ENCODE measurements at places on chromosomes 2 and 18.

GRCh38 chr2:227822416-227823003 is 8.9 kb downstream of the CCL20 start:
- no peak for DNase-seq

GRCh38 chr2:64852771-64853241 is 136.4 kb upstream of the SLC1A4 start:
- no peak for DNase-seq

DNA sequence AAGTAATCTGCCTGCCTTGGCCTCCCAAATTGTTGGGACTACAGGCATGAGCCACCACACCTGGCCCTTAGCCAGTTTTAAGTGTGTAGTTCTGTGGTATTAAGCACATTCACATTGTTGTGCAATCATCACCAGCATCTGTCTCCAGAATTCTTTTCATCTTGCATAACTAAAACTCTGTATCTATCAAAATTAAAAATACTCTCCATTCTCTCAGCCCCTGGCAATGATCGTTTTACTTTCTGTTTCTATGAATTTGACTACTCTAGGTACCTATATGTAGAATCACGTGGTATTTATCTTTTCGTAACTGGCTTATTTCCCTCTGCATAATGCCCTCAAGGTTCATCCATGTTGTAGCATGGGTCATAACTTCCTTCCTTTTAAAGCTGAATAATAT is 45.5 kb upstream of the CAVIN2 start:
- no peak for DNase-seq

DNA sequence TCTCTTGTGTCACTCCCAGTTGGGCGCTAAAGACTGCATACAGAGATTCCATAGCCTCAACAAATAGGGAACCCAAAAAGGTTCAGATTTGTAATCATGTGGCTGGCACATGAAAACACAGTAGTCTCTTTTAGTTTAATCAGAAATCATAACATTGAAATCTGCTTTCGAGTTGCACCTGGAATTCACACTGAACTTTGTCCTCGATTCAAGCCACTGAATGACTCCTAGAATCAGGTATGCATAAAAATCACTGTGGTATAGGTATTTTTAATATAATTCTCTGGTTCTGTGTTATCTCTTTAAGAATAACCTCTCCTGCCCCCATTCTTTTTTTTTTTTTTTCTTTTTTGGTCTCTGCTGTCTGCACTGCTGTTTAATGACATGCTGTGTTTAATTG is 150.2 kb downstream of the KCNH7 start:
- DNase-seq: no peak

GRCh38 chr2:234364661-234365060 is 132.2 kb downstream of the ARL4C start:
- DNase-seq: no peak

GRCh38 chr2:99944019-99944418 is 198.4 kb downstream of the AFF3 start:
- DNase-seq: no peak

DNA sequence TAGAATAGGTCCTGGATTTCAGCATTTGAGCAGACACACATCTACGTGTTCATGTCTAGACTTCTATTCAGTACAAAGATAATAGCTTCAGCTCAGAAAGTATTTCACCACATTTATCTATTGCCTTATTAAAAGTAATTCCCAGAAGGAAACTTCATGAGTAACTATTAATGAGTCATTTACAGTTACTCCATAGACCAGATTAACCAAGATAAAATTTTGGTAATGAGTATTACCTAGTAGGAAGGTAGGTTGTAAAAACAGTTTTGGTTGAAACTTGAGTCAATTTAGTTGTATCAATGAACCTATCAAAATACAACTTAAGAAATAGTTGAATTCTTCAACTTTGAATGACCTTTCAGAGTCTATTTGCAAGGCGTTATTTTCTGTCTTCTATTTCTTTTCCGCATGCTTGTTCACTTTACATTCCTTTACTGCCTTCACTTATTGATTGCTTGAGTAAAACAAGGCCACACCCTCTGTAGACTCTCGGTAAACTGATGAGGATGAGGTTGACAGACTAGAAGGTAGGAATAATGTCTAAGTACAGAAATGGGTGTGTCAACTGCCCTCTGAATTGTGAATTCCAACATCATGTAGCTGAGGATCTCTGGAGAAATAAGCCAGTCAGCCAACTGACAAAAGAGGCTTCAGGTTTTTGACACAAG is 1165.6 kb upstream of the ZEB2 start:
- no peak for DNase-seq

- no peak for DNase-seq
These were observed 61.2 kb upstream of the SPP2 start for GRCh38 chr2:233989221-233989858.

DNA sequence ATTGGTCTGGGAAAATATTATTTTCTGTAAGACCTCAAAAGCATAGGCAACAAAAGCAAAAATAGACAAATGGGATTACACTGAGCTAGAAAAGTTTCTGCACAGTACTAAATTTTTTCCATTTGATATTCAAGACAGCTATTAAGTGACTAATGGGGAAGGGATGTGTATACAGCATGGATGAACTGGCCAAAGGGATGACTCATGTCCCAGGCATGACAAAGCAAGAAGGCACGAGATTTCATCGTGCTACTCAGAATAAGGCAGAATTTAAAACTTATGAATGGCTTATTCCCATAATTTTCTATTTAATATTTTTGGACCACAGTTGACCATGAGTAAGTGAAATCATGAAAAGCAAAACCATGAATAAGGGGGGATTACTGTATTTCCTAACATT is 1250.1 kb upstream of the GYPC start:
- no peak for DNase-seq

DNA sequence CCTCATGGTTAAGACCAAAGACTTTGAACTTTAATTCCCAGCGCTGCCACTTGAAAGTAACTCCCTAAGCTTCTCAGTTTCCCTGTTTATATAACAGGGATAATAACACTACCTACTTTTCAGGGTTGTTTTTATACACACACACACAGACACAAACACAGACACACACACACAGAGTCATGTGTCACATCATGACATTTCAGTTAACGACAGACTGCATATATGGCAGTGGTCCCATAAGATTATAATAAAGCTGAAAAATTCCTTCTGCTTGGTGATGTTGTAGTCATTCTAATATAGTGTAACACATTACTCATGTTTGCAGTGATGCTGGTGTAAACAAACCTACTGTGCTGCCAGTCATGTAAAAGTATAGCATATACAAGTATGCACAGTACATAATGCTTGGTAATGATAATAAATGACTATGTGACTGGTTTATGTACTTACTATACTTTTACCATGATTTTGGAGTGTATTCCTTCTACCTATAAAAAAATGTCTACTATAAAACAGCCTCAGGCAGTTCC is 89.2 kb upstream of the ITGA4 start:
- DNase-seq: no peak

DNA sequence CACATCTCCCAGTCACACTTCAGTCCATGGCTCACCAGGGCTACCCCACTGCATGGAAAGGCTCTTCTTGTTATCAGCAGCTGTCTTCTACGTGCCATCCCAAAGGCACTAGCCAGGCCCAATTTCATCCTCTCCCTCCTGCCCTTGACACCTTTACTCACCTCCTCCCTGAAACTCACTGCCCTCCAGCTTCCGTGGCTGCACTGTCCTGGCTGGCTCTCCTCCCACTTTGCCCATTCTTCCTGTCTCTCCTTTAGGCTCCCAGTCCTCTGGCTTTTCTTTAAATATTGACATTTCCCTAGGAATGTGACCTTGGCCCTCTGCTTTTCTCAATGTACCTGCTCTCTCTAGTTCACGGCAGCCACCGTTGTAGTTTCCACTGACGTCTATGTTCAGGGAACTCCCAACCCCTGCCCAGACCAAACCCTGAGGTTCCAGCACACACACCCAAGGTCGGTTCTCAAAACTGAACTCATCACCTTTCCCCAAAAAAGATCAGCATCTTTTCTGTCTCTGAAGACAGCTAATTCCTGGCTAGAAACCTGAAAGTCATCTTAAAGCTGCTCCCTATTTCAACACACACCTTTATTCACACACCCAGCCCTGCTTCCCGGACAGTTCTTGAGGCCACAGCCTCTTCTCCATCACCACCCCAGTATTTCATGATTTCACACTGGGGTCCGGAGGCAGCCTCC is 36.7 kb downstream of the WDFY1 start:
- no peak for DNase-seq

DNA sequence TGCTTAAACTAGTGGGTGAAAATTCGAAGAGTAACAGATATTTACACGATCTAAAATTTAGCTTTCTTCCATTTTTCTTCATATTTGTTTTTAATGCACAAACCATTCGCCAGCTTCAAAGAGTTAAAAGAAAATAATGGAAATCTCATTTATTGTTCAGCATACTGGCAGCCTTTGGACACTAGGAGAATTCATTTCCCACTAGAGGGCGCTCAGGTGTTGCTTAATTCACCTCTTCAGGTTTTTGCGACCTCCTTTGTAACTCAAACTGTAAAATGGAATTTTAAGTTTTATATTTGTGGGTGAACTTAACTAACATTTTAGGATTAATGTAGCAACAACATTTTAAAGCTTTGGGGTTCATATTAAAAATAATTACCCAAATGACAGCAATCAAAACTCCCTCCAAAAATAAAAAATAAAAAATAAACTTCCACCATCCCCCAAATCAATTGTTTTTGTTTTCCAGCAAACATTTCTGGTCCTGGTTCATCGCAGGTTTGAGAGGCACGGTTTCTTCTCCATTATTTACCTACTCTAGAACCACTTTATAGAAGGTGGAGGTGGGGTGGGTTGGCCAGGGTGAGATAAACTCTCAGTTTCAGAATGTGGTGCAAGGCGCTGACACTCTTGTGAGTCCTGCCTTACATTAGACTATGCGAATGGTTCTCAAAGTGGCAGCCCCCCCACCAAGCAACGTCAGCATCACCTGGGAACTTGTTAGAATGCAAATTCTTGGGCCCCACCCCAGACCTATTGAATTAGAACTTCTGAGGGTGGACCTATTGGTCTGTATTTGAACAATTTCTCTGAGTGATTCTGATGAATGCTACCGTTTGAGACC is 24.7 kb upstream of the PNPT1 start:
- DNase-seq: no peak

- DNase-seq: no peak
These were observed 13.3 kb downstream of the DHX57 start for GRCh38 chr2:38862476-38862875.

DNA sequence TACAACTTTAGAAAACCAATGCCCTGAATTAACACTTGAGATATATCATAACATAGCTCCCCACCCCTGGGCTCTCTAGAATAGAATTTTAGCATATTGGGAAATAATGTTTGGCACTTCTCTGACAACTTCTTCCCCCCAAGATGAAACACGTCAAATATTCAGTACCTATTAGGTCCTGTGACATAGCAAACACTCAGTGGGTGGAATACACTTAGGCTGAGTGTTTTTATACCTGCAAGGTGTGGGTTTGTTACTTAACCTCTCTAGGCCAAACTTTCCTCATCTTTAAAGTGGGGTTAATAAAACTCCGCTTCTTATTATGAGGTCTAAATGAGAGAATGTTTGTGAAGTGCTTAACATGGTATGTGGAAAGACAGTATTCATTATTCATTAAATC is 56.1 kb downstream of the LAMA3 start:
- DNase-seq: no peak

DNA sequence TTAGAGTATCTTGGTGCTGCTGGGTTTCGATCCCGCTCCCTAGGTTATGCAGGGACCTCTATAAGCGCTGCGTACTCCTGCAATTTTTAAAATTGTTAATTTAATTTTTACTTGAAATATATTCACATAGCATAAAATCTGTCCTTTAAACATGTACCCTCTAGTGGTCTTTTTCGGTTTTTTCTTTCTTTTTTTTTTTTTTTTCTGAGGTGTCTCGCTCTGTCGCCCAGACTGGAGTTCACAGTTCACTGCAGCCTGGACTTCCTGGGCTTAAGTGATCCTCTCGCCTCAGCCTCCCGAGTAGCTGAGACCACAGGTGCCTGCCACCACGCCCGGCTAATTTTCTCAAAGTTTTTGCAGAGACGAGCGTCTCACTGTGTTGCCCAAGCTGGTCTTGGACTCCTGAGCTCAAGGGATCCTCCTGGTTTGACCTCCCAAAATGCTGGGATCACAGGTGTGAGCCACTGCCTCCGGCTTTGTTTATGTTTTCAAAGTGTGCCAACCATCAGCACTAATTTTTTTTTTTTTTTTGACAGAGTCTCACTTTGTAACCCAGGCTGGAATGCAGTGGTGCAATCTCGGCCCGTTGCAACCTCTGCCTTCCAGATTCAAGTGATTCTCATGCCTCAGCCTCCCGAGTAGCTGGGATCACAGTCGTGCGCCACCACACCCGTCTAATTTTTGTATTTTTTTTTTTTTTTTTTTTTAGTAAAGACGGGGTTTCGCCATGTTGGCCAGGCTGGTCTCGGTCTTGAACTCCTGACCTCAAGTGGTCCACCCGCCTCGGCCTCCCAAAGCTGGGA is 585 bp upstream of the MOB1A start:
- DNase-seq: no peak

DNA sequence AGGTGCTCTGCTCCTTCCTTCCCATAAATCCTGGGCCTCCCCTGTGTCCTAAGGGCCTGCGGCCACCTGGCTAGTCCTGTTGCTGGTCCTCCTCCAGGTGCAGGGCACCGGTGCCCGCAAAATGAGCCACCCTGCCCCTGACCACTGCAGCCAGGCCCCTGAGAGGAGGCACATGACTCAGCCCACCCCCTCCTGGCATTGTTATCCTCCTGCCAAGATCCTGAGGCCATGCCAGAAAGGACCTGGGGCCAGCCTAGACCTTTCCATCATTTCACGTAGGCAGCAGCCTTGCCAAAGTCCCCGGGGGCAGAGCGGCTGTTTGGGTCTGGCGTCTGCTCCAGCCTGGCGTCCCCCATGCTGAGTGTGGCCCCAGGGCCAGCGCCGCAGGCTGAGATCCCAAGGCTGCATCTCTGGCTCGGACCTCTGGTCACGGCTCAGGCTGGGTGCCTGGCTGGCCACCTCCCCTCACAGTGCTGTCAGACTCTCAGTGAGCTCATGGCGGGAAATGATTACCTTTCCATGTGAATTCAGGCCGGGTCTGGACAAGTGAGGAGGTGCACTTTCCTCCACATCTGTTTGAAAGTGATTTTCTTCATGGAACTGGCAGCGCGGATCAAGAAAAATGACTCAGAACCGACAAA is 81.0 kb downstream of the NDUFA10 start:
- no peak for DNase-seq

DNA sequence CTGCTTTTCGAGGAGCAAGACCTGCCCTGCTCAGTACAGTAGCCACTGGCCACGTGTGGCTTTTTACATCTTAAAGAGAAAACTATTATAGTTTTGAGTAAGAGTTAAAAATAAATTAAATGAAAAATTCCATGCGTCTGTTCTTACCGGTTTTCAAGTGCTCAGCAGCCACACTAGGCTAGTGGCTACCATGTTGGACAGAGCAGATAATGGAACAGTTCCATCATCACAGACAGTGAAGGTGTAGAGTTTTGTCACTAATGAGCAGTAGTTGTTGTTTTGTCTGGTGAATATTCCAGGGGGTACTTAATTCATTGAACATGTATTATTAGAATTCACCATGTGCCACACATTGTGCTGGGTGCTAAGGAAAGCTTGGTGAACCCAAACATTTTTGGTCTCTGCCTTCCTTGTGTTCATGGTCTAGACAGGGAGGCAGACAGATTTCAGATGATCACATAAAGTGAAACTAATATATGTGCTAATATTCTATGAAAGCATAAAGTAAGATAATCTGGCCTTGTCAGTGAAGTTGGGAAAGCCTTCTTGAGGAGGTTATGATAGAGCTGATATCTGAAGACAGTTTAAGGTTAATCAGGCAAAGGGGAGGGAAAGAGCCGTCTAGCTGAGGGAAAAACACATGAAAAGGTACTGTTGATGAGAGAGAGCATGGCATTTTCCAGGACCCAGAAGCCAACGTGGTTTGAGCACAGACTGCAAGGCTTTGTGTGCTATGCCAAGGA is 1.4 kb downstream of the ALMS1 start:
- DNase-seq: no peak
